Mesenchymal stem cell (in vitro differentiated cells and primary cell): ENCODE measurements at places on chromosomes 6 and 20.

GRCh38 chr20:24146231-24146634 lies 157.7 kb upstream of the GGTLC1 start:
- no peak for DNase-seq

DNA sequence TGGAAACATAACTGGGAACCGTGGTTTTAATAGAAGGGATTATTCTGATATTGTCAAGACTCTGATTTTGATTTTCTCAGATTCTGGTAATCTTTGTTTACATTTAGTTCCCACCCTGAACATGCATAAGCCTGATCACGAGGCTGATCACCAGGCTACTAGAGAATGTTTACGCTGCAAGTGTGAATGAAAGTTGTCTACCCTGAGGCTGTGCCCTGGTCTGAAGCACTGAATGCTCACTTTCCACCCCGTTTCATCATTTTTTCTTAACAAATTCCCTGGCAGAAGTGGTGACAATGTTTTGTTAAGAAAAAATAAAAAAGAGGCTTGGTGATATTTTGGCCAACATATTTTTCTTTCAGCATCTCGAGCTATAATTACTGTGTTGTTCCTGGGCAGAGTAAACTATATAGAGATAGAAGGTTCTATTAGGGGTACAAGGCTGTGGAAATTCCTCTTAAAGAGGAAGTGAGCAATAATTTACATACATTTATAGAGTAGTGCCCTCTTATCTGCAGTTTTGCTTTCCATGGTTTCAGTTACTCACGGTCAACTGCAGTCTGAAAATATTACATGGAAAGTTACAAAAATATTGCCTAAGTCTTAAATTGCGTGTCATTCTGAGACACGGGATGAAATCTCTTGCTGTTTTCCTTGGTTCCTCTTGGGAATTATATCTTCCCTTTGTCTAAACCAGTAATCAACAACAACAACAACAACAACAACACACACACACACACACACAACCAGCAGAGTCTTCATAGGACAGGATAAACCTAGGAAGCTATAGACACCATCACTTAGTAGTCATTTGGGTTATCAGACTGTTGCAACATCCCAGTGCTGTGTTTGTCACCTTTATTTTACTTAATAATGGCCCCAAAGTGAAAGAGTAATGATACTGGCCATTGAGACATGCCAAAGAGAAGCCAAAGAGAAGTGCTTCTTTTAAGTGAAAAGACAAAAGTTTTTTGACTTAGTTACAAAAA lies 566.6 kb upstream of the CITED2 start:
- DNase-seq: peak; percentile 90

- DNase-seq: no peak
These were observed 653.7 kb downstream of the TFAP2A start for GRCh38 chr6:9761220-9761619.

- DNase-seq: no peak
These were observed 236.8 kb upstream of the RREB1 start for GRCh38 chr6:6870921-6871320.

GRCh38 chr20:49471397-49471796 lies 11.1 kb downstream of the KCNB1 start:
- no peak for DNase-seq

GRCh38 chr6:134607411-134607810 lies 289.5 kb upstream of the SGK1 start:
- DNase-seq: no peak

GRCh38 chr6:139288496-139289040 lies 3.2 kb downstream of the TXLNB start:
- no peak for DNase-seq

- no peak for DNase-seq
These were observed 12.9 kb downstream of the LAMA5 start for GRCh38 chr20:62354031-62354808.

DNA sequence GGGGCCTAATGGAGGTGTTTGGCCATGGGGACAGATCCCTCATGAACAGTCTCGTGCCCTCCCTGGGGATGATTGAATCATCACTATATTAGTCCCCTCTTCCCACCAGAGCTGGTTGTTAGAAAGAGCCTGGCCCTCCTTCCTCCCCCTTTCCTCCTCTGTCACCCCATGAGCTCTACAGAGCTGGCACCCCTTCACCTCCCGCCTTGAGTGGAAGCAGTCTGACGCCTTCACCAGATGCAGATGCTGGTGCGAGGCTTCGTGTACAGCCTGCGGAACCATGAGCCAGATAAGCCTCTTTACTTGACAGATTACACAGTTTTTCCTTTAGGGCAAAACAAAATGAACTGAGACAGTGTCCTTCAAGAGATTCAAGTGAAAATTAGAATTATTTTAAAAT lies 74.4 kb upstream of the RIPOR2 start:
- DNase-seq: no peak

DNA sequence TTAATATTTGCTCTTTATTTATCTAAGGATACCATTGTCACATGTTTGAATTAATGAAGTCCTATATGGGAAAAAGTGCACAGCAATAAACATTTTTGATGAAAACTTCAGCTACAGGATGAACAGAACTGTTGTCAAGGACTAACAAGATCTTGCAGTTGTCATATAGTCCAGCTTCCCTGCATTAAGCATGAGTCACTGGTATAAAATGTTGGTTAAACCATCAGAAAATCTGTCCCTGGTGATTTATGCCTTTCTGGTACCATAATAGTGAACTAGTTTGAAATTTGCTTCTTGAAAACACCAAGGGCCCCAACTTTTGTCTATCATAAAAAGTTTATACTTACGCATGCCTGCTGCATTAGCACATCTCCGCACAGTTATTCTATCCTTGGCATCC lies 60.4 kb upstream of the RSPO3 start:
- peak; percentile 52 for DNase-seq

DNA sequence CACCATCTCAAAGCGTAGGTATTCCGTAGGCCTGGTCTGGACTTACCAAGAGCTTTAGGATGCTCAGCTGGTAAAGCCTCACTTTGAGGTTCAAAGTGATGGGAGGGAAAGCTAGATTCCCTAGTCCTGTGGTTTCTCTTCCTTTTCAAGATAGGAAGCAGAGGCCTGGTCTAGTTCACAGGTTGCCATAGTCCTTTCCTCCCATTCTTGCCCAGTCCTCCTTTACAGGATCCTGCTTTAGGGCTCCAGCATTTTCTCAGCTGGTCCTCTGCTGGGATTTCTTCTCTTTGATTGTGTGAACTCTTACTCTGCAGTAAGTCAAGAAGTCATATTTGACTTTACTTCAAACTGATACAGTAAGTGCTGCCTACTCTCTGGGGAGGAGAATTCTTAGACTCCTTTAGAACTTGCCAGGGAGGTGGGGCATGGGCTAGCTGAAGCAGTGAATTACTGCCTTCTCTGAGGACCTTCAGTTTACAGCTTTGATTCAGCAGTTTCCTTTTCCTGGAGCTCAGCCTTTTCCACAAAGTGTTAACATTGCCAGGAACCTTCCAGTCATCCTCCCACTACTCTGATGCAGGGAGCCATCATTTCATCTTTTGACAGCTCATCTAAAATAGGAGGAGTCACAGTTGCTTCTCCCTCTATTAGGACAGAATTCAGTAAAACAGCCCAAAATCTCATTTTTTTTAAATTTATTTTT lies 42.8 kb upstream of the PLCG1 start:
- DNase-seq: peak; percentile 43

GRCh38 chr6:10300071-10300470 lies 114.8 kb downstream of the TFAP2A start:
- no peak for DNase-seq

DNA sequence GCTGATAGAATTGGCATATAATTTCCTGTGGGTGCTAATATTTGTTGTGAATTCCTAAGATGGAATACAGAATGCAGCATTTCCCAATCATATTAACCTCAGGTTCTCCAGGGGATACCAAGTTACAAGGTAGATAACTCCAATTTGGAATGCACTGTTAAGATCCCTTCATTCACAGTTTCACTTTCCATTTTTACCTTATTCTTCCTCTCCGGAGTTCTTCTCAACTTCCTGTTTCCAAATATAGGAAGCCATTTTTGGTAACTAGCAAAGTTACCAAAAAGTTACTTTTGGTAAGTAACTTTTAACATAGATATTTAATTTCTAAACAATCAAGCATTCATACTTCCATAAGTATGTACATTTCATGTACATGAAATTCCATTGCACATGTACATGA lies 63.5 kb upstream of the PHACTR2 start:
- DNase-seq: no peak
